ENCODE measurements at places on chromosomes 6 and 20.

GRCh38 chr20:14337400-14338171, at the start of gene FLRT3:
Gene FLRT3, minus strand, starts transcription at chr20:14337612. Its CDS starts 10,106 bp downstream, at chr20:14327506.
- H3K27ac ChIP-seq: no peak within 1 kb of the TSS
- H3K27me3 ChIP-seq: no peaks in the 10 kb centered on the region
- H3K4me1 ChIP-seq: no peaks in the 10 kb centered on the region

DNA sequence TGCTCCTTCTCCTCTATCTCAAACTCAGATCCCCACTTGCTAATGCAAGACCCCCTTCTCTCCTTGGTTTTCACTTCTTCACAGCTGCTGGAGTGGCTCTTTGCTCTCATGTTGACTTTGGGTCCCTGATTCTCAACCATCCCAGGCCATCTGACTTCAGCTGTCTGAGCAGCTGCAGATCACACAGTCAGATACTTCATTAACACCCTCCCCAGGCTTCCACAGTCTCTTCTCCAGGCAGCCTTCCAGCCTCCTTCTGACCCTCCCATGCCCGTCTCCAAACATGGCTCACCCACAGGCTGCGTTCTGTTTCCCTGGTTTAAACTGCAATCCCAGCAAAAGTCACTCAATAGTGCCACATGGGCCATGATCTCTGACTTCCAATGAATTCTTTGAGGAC, 65.4 kb downstream of the HIVEP2 start:
- no peak for DNase-seq
- no peak overlapping the region for H3K4me3 ChIP-seq
- no peak overlapping the region for H3K27ac ChIP-seq
- peaks cover 11% of the 10 kb centered on the region for H3K4me1 ChIP-seq

DNA sequence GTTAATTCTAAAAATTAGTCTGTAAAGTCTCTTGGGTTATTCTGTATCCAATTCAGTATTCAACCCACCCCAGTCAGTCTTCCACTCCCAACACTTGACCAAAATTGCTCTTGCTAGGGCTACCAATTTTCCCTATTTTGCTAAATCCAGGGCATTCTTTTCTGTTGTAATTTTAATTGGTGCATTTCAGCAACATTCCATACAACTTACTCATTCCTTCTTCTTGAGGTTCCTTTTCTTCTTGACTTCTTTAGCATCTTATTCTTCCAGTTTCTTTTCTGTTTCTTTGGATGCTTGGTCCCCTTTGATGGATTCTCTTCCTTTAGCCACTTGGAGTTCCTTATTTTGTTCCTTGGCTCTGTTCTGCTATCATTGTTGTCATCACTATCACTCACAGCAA, 11.2 kb upstream of the GRM1 start:
- no peaks in the 10 kb centered on the region for H3K36me3 ChIP-seq
- no peak overlapping the region for H3K27ac ChIP-seq
- H3K4me3 ChIP-seq: no peak overlapping the region
- DNase-seq: no peak
- no peaks in the 10 kb centered on the region for H3K4me1 ChIP-seq

DNA sequence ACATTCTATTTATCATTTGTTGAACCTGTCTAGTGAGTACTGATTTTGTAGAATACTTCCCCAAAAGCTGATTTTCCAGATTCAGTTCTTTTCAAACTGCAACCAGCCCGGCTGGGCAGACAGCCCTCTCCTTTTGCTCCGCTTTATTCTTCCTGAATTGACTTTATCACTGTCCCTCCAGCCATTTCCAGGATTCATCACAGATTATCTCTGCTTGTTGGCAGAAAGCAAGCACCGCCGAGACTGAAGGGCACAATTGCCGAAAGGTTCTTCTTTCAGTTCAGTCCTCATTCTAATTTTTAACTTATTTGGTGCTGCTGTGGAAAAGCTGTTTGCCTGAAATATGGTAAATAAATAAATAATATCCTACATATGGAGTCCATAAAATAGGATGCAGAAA, 369.1 kb upstream of the FLRT3 start:
- no peaks in the 10 kb centered on the region for H3K36me3 ChIP-seq
- DNase-seq: no peak
- H3K27ac ChIP-seq: no peak overlapping the region
- H3K27me3 ChIP-seq: no peaks in the 10 kb centered on the region

Measured in heart left ventricle (tissue), 16 donors.